NCI-H510A treated with DMSO at 0.1 percent for 48 hours (cell line): ENCODE measurements at places on chromosomes 6 and 20.

GRCh38 chr20:61596687-61597330 is 344.7 kb downstream of the CDH4 start:
- DNase-seq: no peak

DNA sequence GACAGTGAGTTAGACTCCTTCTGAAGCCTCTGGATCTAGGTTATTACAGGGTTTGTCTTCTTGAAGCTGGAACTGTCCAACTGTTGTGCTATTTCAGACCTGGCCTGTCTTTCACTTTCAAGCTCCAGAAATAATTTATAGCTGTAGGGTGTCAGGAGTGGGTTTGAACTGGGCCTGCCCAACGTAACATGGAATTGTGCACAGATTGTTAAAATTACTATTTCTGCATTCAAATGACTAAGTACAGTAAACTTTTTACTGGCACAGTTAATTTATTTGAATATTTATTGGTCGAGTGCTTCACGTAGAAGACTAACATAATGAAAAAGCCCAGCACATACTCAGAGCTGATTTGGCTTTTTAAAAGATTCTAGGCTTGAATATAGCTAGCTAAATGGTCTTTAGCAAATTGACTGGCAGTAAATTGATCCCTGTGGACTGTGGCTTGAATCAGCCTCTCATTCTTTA is 74.3 kb downstream of the ARID1B start:
- DNase-seq: no peak

DNA sequence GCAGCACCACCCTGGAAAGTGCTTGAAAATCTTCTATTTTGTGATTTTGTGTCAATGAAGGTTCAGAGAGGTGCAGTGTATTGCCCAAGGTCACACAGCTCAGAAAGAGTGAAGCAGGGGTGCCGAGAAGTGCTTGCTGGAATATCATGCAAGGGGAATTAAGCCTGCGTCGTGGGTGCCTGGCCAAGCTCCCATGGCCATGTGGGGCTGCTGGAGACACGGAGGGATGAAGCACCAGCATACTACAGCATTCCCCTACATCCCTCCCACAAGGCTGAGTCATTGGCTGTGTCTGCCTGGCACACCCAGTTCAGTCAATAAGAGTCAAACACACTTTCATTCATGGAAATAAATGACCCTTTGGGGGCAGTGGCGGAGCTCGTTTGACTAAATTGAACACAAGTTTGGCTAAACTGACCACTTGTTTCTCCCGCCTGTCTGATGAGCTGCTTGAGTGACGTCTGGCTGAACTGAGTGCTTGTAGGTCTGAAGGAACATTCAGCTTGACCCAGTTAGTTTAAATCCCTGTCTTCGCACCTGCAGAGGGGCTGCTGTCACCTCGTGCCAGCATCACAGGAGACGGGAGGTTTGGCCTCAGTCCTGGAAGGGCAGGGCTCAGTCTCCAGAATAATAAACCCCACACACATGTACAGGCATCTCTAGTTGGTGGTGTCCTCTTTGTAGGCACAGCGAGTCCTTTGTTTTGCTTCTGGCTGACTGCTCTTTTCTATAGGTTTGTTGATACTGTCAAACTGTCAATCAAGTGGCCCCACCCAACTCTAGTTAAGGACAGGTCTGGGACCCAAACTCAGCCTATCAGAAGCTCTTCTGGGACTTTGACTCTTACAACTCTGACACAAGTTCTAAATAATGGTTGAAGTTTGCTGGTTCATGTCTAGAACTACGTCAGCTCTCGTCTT is 8.4 kb upstream of the TGM2 start:
- no peak for DNase-seq

DNA sequence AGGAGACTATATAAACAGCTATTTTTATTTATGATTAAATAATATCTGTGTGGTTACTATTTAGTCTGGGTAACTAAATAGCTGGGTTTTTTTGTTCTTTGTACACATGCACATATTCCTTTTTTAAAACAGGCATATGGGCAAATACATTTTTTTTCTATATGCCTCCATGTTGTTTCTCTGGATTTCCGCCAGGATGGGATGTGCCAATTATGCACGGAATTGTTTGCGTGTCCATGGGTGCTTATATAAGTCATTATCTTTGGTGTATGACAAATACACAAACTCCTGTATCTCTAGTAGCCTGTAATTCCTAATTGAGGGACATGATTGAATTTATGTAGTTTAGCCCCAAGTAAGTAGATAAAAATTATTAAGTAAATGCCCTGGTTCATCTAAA is 226.9 kb downstream of the BCKDHB start:
- DNase-seq: no peak

GRCh38 chr20:38187517-38187916 is 22.4 kb upstream of the TGM2 start:
- no peak for DNase-seq

GRCh38 chr6:28264834-28265401 is 2.0 kb upstream of the ZSCAN26 start:
- no peak for DNase-seq

DNA sequence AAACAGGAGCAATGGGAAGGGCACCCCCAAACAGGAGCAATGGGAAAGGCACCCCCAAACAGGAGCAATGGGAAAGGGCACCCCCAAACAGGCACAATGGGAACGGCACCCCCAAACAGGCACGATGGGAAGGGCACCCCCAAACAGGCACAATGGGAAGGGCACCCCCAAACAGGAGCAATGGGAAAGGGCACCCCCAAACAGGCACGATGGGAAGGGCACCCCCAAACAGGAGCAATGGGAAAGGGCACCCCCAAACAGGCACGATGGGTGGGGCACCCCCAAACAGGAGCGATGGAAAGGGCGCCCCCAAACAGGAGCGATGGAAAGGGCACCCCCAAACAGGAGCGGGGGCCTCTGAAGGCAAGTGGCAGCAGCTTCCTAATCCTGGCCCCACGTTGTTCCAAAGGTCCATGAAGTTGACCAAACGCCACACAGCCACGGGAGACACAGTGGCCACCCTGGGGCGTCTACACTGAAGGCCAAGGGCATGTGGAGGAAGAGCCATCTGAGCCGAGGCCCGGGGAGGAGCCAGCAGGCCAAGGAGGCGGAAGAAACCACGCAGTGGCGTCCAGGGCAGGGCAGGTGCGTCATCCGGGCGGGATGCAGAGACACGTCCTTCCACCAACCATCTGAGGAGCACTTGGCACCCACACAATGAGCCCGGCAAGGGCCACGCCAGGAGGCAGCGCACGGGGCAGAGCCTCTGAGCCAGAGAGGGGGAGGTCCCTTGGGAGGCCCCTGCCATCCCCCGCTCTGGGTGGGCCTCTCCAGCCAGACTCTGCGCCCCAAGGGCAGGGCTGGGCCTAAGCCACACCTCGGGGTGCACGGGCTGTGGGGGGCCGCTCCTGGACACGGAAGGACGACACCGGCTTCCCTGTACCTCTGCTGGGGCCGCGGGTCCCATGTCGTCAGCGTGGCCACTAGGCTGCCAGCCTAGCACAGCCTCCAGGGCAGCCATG is 21.5 kb upstream of the NTSR1 start:
- no peak for DNase-seq

DNA sequence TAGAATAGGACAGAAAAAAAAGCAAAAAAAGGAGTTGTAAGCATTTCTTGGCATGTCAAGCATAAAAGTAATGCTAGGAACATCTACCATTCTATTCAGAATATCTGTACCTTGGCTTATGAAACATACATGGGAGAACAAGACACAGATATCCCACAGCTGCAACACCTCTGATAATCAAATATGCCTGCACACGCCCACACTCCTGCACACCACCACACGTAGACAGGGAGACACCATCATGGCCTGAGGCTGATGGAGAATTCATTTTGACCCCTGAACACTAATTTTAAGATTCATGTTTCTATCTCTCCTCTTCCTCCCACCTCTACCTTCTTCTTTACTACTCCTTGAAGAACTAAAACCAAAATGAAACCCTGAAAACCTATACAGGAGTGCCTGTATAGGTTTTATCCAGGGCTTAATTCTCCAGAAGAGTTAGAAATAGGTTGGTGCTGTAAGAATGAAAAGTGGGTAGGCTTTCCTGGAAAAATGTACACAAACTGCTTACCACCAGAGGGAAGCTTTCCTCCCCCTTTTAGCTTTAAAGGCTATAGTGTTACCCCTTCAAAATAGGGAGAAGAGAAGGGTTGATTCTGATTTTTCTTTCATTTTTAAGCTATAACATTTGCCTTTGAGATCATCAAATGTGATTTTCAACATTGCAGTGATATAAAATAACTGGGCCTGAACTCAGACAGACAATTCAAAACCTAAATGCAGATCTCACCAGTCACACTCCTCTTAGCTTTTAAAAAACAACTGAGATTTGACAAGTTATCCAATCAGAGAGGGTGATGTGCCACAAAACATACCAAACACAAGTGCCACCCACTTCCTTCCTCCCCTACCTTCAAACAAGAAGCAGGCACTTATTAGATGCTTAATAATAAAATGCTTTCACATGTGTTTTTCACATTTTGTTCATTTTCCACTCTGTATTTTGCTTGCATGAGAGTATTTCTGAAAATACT is 57.9 kb downstream of the ELOVL5 start:
- no peak for DNase-seq

GRCh38 chr6:87851674-87852299 is 149.8 kb upstream of the AKIRIN2 start:
- DNase-seq: peak; percentile 11
